ENCODE measurements at places on chromosomes 7 and 10.

DNA sequence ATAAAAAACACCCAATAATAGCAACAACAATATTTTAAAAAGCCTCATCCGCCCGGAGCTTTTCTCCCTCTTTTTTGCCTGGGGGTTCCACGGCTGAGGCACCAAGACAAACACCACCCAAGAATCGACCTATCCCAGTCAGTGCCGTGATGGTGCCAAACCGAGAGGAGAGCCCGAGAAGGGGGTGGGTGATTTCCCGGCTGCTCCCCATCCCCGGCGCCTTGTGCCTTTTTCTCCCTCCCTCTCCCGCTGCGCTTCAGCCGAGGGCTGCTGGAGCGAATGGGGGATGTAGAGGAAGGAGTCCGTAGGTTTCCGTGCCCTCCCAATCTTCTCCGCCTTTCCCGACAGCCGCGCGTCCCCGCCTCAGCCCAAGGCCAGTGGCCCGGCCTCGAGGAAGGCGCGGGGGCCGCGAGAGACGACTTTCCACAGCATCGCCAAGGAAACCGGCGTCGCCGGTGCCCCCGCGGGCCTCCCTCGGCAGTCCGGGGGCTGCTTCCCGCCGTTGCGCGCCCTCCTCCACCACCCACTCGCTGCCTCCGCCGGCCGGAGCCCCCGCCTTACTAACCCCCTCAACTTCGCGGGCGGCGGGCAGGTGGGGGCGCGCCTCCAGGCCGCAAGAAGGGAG, 1.3 kb downstream of the EGR2 start:
- no peak for DNase-seq

DNA sequence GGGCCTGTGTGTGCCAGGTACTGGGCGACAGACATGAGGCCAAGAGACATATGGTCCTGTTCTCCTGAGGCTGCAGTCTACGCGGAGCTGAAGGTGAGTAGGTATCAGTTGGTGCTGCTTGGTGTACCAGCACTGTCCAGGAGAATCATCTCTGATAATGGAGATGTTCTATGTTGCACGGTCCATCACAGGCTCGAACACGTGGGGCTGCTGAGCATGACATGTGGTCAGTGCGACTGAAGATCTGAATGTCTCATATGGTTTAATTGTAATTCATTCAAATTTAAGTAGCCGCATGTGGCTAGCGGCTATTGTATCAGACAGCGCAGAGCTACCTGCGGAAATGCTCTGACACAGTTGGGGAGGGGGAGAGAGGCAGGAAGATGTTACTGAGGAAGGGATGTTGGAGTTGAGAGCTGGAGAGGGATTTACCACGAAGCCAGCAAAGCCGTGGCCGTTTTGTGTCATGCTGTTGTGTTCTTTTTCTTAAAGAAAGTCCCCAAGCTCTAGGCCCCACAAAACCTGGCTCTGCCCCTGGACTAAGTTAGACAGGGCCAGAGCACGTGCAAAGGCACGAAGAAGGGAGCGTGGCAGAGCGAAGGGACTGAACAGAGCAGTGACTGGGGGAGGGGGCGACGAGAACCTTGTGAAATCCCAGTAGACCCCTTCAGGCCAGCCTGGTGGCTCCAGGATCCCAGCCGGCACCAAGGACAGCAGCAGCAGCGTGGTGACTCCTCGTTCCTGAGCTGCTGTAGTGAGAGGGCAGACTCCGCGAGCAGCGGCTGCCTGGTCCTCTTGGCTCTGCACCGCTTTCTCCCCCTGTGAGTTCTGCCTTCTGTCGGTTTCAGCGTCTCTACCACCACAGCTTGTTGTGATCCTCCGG, 20.0 kb downstream of the SMKR1 start:
- no peak for DNase-seq

GRCh38 chr10:110498087-110498981, 627 bp downstream of the DUSP5 start:
- DNase-seq = peak; percentile 78

DNA sequence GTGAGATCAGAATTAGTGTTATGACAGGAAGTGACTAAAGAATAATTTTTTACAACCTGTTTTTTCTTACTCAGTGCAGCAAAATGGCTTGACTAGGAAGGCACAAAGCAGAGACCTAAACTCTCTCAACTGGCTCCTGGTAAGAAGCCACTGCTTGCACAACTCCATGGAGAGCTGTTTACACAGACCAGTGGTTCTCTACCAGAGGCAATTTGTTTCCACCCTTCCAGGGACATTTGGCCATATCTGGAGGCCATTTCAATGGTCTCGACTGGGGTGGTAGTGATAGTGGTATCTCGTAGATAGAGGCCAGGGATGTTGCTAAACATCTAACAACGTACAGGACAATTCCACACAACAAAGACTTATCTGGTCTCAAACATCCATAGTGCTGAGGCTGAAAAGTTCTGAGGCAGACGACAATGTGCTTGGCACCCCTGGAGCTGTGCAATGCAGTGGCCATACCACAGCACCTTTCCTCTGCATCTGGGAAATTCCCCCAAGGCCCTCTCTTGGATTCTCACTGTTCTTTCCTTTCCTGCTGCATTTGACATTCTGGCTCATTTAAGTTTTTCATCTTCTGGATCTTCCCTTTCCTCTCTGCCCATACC, 105.4 kb upstream of the LAMB4 start:
- no peak for DNase-seq

DNA sequence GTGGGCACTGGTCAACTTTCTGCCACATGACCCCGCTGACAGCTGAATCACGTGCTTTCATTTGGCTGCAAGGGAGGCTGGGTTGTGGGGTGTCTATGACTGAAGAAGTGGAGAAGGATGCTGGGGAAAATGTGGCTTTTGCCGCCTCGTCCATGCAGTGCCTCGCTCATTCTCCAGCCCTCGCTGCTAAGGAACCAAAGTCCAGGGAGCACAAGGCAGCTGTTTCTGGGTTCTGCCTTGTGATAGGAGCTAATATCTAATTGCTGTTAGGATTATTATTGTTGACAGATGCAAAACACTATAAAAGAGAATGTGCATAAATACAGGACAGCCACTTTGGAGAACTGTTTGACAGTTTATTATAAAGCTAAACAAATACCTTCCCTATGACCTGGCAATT, 4.9 kb upstream of the CAMK2B start:
- DNase-seq = no peak

GRCh38 chr7:1869452-1870130, 199.5 kb downstream of the ELFN1 start:
- no peak for DNase-seq

DNA sequence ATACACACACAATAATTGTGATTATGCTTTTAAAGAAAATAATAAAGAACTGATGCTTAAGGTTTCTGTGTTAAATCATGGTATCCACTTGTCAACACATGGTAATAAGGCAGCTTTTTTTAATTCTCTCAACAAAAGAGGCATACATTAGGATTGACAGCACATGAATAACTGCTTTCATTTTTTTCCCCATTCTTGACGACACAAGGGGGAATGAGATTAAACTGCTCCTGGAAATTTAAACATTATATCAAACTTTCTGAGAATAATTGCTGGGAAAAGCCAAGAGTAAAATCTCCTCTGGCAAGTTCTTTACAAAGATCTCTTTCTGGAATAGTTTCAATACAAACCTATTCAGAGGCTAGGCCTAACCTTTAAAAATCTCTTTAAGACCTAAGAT, 99.0 kb upstream of the GPR22 start:
- no peak for DNase-seq

DNA sequence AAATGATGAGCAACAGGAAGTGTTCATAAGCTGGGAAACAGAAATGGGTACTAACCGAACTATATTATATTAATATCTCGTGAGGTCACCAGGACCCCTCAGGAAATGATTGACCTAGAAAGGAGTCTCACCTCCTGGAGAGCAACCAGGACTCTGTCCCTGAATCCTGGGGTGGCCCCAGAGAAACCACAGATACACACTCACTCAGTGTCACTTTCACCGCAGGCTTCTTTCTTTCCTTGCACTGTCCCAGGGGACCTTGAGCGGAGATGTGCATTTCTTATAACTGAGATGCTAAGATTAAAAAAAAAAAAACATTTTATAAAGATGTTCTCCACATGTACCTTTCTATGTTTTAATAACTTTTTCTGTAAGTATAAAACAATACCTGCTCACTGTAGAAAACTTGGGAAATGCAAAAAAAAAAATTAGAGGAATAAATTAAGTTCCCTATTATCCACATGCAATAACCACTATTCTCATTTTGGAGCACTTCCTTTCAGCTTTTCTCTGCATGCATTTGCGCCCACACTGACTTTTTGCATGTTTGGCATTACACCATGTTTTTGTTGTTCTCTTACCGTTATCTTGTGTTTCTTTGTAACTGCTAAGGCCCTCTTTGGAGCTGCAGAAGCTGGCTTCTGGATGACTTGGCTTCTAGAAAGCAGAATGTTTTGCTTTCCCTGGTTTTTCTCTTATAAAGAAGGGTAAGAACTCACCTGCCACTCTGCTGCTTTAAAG, 15.0 kb downstream of the NOD1 start:
- peak; percentile 38 for DNase-seq

DNA sequence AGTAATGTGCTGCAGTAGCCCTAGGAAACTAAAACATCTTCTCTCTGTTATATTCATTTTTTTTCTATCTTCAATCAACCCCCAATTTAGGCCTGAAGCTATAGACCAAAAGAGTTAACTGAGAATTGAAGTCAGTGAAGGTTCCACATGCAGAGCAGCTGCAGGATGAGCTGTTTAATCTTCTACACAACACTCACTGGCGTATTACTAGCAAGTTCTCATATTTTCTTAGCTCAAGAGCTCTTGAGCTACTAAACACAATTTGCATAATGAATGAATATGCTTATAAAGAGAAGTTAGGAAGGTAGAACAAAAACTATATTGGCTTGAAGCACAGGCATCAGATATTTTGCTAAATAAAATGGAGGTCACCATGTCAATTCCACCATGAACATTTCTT, 41.2 kb upstream of the GPR22 start:
- DNase-seq = no peak

DNA sequence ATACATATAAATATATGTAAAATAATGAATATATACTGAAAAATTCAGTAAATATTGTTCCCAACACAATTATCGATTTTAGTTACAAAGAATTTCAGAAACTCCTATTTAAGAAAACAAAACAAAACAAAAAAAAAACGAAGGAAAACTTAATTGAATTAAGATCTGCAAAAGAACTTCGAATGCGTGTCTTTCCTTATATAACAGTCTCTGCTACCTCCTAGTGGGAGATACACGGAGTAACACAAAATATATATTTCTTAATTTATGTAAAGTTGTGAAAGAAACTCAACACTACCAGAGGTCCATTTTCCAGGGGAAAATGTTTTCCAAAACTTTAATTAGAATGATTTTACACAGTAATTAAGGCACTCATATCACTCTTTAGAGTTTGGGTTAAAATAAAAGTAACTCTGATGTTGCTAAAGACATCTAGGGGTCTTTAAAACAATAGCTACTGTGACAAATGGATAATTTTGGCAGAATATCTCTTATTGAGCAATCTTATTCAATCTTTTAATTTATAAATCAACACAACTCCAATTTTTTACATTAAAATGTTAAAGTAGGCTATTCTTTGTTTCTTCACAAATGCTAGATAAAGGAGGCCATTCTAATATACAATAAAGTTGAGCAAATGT, 41.6 kb downstream of the NEBL start:
- no peak for DNase-seq

DNA sequence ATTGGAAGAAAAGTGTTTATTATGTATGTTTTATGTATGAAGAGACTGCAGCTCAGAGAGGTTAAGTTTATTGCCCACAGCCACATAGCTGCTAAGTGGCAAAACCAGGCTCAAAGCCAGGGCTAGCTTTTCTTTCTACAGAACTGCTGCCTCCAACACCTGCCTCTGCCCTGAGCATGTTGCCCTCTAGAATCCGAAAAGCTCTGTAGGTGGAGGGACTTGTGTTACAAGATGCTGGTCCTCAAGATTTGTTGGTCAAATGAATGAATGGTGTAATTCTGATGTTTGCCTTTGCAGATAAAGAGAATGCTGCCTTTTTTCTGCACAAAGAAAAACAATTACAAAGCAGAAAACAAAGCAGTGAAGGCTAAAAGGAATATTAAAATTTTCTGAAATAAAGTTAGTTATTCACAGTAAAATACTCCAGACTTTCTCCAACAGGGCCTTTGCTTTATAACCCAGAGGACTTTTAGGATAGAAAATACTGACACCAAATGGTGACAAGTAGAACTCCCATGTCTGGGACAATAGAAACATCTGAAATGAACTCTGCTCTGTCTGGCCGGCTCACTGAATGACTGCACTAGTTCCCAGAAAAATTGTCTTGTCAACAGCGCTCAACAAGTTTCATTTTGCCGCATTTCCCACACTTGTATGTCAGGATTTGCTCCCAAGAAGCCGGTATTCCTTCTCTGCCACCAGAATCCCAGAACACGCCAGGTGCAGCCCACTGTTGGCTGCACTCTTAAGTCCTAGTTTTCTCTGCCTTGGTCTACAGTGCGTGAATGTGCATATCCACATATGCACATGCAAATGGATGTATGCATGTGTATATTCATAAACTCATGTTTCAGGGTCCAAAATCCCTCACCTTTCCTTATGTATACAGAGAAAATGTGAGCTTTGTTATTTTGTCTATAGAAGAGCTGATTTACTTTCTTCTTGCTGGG, 11.0 kb upstream of the DNTT start:
- DNase-seq = peak; percentile 76

DNA sequence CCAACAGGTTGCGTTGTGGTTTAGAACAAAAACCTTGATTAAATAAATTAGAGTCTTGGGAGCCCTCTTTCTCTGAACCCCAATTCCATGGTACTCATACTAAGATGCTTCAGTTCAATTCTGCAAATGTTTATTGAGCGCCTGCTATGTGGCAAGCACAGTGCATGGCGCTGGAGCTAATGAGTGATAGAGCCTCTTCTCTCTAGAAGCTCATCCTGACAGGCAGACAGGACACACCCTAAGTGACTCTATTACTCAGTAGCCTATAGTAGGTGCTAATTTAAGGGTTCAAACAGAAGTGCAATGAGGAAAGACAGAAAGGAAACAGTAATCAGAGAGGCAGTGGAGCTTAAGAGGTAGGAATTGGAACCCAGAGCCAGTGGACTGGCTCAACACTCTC, 124.4 kb upstream of the C7orf33 start:
- no peak for DNase-seq

GRCh38 chr10:75011221-75011620, 100.2 kb upstream of the SAMD8 start:
- DNase-seq = no peak

GRCh38 chr10:6148251-6148701, 54.5 kb upstream of the PFKFB3 start:
- peak; percentile 35 for DNase-seq

- no peak for DNase-seq
These were observed 97.2 kb upstream of the SEMA3A start for GRCh38 chr7:84291756-84292155.

All from B cell (primary cell).